ENCODE measurements at places on chromosomes 13 and 19. TPM values are rescaled to one million over a fixed set of nuclear protein-coding genes. Genes with fewer than 3 reads are reported as not detected.

- DNase-seq, result no peak
Observed at GRCh38 chr19:4979211-4979807, 10.4 kb downstream of the KDM4B start.

The ONECUT3 gene
- not detected for polyA plus RNA-seq

GRCh38 chr19:54418930-54419800 is 3.9 kb downstream of the TTYH1 start:
- DNase-seq, result no peak

The ANKRD24 gene
- polyA plus RNA-seq, result 0.06 TPM

The GDF15 gene
- 0.57 TPM for polyA plus RNA-seq

DNA sequence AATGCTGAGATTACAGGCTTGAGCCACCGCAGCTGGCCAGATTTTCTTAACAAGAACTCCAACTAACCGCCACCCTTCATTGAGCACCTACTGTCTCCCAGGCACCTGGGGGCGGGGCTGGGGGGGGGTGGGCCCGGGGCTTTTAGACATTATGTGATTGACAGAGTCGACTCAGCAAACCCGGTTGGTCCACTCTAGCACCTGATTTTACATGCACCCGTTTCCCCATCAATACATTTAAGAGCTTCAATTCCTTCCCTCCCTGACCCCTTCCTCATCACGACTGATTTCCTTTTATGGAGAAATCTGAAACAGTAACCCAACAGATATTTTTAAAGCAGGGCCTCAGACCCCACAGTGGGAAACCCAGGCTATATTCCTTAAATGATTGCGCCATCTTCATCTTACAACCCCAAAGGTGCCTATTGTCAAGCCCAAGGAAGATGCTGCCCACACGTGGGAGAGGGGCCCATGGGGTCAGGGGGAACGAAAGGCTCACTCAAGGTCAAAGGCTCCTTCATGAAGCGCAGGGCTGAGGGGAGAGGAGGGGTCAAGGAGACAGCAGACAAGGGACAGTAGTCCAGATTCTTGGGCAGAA is 1.8 kb downstream of the INSR start:
- DNase-seq, result no peak

- peak; percentile 46 for DNase-seq
Observed at GRCh38 chr19:43624933-43625332, 5.5 kb upstream of the ZNF428 start.

DNA sequence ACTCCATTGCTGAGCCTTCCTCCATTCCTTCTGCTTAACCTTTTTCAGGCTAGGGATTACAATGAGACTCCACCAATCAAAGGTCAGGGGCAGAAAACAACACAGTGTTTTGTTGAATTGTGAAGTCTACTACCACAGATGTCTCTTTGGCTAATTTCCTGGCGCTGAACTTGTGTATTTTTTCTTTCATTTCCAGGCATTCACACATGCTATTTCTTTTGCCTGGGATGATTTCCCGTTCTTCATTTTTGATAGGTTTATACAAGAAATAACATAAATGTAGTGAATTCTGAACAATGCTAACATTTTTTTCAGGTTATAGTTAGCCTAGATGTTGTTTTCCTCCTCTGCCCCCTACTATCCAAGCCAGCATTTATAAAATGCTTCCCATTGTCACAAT is 64.3 kb downstream of the OLFM4 start:
- DNase-seq, result no peak

- no peak for DNase-seq
Observed at GRCh38 chr19:16849168-16849567, 20.0 kb downstream of the SIN3B start.

The GRIN2D gene
- 0.26 TPM for polyA plus RNA-seq

DNA sequence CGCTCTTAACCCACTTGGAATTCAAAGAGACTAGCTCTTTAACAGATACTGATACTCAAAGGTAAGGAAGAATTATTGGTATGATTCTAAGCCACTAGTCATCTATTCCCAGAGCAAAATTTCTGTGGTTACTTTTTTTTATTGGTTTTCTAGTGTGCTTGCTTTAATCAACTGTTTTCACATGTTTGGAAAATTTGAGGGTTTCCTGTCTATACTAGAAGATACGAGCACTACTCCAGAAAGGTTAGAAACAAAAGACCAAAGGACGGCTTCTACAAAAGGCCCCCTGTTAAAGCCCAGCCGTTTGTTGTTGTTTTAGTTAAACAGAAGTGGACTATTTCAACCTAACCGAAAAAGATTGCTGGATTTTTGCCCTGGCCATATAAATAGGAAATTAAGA is 18.5 kb upstream of the LPAR6 start:
- no peak for DNase-seq

The NAPSA gene
- polyA plus RNA-seq, result 0.62 TPM

DNA sequence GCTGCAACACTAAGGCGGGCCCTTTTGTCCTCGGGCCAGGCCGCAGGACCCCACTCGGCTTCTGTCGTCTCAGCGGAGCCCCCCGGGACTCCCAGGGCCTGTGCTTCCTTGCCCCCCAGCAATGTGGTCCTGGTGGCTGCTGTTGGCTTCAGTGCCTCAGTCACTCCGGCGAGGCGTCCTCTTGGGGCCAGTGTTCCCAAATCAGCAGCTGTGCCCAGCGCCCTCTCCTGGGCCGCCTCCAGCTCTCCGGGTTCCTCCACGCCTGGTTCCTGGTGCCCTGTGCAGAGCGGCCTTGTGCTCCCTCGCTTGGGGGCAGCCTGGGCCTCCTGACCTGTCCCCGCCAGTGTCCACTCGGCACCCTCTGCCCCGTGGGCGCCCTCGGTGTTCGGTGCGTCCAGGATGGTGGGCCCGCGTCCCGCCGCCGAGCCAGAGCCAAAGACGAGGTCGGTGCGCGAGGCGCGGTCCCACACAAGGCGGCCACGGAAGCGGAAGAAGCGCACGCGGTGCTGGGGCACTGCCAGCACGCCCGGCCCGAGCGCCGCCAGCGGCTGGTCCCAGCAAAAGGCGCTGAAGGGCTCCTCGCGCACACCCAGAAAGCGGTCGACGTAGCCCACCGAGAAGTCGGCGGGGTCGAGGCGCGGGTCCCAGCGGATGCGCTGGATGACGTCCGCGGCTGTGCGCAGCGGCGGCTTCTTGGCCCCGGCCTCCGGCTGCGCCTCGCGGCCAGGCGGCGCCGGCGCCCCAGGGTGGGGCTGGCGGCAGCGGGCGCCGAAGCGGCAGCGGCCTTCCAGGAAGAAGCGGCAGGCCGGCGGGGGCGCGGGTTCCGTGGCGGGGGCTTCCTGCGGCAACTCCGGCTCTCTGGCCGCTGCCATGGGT is 685 bp downstream of the LENG9 start:
- peak; percentile 69 for DNase-seq

DNA sequence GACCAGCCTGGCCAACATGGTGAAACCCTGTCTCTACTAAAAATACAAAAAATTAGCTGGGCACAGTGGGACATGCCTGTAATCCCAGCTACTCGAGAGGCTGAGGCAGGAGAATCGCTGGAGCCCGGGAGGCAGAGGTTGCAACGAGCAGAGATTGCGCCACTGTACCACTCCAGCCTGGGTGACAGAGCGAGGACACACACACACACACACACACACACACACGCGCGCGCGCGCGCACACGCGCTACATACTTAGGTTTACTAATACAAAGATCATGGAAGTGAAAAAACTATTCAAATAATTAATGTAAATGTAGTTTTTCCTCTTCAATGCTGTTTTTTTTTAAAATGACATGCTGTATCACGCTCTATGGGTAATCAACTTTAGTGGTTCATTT is 58.5 kb upstream of the ZDHHC20 start:
- no peak for DNase-seq

- no peak for DNase-seq
Observed at GRCh38 chr13:30715372-30715756, 20.0 kb upstream of the ALOX5AP start.

DNA sequence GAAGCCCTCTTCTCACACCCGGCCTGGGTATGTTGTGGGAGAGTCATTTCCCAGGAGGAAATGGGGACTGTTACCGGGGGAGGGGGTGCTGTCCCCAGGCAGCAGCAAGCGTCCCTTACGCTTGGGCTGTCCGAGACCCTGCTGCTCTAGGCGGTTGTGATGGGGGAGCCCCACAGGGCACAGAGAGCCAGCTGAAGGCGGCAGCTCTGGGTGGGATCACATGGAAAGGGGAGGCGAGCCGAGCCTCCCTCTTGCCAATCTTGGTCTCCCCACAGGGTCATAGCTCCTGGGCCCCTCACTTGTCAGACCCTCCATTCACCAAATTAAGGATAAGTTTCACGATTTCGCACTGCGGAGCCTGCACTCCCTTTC is 22.0 kb downstream of the EPN1 start:
- DNase-seq, result no peak

The OR7C1 gene
- not detected for polyA plus RNA-seq

DNA sequence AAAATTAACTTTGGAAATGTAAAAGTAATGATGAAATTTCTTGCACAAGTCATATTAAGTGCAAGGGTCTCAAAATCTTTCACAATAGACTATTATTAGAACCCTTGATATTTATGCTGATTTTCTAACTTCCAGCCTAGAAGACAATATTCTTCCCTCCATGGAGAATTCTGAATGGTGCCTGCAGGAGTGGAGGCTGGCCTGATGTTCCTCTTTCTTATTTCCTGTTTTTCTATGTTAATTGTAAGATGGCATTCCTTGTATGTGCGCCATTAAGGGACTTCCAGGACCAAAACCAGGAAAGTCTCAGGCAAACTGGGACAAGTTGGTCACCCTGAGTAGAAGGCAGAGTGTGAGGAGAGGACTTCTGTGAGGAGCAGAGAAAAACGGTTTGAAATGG is 294.9 kb downstream of the DLEU7 start:
- no peak for DNase-seq

GRCh38 chr13:30745906-30746686 is 10.8 kb downstream of the ALOX5AP start:
- DNase-seq, result no peak

The USE1 gene
- polyA plus RNA-seq, result 36.8 TPM

DNA sequence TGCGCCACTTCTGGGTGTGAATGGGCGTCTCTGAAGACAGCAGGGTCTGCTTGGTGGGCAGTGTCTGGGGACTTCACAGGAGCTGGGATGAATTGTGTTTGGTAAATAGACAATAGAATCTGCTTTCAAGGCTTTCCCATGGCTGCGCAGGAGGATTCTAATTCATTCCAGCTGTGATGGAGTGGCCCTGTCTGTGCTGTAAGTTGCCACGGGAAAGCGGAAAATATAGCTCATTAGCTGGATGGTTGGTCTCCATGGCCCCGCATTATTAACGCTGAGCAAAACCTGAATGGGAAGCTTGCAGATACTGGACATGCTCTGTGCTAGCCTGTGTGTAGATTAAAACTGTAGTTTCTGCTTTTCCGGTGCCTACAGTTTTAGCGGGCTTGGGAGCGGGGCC is 15.6 kb upstream of the C1QTNF9 start:
- no peak for DNase-seq

GRCh38 chr19:48866692-48867091 is 1.7 kb downstream of the PLEKHA4 start:
- no peak for DNase-seq

The TMPRSS9 gene
- polyA plus RNA-seq, result not detected

DNA sequence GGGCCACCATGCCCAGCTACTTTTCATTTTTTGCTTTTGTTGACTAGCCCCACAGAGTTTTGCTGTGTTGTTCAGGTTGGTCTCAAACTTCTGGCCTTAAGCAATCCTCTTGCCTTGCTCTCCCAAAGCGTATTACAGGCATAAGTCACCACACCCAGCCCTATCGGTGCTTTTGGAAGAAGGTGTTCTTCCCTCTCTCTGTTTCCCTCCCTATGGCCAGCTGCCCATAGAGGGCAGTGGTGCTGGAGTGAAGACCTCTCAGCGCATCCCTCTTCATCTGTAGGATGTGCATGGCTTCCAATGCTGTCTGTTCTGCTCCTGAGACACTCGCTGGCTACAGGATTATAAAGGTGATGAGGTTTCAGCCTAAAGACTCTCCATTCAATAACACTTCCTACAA is 1.3 kb upstream of the CD22 start:
- no peak for DNase-seq

The GNA15 gene
- 126 TPM for polyA plus RNA-seq

The SIAH3 gene
- 0.14 TPM for polyA plus RNA-seq

The SCEL gene
- polyA plus RNA-seq, result 0.79 TPM

The ZNF724 gene
- polyA plus RNA-seq, result 0.21 TPM

- no peak for DNase-seq
Observed at GRCh38 chr13:65744836-65745235, 1485.3 kb downstream of the PCDH9 start.

- DNase-seq, result no peak
Observed at GRCh38 chr13:95779522-95779921, 102.6 kb downstream of the DNAJC3 start.

- no peak for DNase-seq
Observed at GRCh38 chr19:56838024-56838908, 2.3 kb downstream of the PEG3 start.

DNA sequence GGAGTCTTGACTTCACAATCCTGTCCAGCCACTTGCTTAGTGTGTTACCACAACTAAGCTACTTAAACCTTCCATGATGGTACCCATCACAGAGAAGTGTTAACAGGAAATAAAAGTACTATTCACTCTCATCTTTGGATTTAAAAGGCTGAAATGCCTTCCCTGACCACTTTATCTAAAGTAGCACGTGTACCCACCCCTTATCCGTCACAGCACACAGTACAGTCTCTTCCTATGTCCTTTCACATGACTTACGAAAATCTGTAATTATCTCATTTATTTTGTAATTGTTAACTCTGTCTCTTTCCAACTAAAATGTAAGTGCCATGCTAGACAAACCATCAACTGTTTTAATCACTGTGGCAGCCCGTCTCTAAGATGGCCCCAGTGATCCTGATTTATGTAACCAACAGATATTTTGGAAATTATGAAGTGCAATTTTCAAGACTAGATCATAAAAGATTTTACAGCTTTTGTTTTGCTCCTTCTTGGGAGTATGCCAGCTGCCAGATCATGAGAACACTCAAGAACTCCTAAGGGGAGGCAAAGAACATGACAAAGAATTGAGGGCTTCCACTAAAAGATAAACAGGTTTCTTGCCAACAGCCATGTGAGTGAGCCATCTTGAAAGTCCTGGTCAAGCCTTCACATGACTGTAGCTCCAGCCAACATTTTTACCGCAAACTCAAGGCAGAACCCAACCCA is 44.9 kb downstream of the DIAPH3 start:
- DNase-seq, result no peak

The C19orf73 gene
- polyA plus RNA-seq, result 2.0 TPM

The CD33 gene
- not detected for polyA plus RNA-seq
